Kasumi-1 (cell line): ENCODE measurements at places on chromosomes 11 and 22.

DNA sequence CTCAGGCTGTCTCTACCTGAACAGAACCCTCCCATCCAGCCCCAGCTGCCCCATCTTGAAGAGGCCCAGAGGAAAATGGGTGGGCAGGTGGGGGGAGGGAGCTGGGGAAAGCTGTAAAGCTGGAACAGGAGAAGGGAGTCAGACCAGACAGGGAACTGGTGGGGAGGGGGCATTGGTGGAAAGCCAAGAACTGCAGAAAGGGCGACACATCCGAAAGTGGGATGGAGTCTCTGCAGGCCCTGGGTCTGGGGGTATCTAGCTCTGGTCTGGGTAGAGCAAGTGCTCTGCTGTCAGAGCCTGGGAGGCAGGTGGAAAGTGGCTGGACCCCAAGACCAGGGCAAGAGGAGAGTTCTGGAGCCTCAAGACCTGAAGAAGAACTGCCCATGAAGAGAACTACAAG, 7.7 kb downstream of the TMPRSS13 start:
- DNase-seq: no peak

DNA sequence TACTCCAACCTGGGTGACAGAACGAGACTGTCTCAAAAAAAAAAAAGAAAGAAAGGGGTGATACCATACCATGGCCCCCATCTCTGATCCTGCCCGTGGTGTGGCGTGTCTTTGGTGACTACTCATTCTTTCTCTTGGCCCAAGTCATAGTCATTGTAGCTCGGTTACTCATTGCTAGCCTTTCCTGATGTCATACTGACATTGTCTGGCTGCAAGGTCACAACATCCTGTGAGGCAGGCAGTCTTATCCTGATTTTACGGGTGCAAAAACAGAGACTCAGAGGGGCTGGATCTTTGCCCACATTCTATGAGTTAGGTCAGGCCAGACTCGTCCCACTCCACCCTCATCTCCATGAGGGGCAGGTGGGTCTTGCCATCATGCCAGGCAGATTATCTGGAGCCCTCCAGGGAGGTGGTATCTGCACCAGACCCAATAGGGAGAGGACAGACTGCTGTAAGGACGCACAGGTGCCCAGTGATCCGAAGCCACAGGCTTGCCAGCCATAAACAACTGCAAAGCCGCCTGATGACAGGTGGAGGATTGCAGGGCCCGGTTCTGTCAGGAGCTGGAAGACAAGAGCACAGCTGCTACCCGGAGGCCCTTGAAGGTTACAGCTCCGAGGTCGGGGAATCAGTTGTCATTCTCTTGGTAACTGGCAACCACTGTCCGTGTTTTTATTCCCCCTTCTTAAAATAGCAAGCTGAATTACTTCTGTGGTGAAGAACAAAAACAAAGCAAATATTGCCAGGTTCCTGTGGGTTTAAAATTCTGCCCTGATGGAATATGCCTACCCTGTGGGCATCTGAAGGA, 13.8 kb downstream of the TOM1 start:
- no peak for DNase-seq

GRCh38 chr11:116517584-116517983, 255.2 kb downstream of the BUD13 start:
- no peak for DNase-seq

GRCh38 chr11:65035579-65035978, 5.4 kb upstream of the SAC3D1 start:
- no peak for DNase-seq

- DNase-seq: no peak
These were observed 57.2 kb upstream of the PRDM11 start for GRCh38 chr11:45089251-45089650.

GRCh38 chr11:92967178-92967577, 2.3 kb upstream of the MTNR1B start:
- no peak for DNase-seq

GRCh38 chr22:31122196-31122531, 602 bp upstream of the INPP5J start:
- no peak for DNase-seq

DNA sequence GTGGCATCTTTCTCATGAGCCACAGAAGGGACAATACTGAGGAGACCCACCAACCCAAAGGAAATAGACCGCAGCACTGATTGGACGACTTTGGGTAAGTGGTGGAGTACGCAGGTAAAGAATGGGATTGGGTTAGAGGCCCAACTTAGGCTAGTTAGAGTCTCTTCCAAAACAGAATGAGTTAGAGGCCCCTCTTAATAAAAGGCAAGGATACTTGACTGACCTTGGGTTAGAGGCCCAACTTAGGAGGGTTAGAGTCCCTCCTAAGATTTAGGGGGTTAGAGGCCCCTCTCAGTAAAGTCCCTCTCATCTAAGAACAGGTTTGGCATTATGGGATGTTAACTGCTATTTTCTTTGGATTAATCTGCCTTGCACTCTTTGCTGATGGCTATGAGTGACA, 24.6 kb downstream of the CCKBR start:
- no peak for DNase-seq

DNA sequence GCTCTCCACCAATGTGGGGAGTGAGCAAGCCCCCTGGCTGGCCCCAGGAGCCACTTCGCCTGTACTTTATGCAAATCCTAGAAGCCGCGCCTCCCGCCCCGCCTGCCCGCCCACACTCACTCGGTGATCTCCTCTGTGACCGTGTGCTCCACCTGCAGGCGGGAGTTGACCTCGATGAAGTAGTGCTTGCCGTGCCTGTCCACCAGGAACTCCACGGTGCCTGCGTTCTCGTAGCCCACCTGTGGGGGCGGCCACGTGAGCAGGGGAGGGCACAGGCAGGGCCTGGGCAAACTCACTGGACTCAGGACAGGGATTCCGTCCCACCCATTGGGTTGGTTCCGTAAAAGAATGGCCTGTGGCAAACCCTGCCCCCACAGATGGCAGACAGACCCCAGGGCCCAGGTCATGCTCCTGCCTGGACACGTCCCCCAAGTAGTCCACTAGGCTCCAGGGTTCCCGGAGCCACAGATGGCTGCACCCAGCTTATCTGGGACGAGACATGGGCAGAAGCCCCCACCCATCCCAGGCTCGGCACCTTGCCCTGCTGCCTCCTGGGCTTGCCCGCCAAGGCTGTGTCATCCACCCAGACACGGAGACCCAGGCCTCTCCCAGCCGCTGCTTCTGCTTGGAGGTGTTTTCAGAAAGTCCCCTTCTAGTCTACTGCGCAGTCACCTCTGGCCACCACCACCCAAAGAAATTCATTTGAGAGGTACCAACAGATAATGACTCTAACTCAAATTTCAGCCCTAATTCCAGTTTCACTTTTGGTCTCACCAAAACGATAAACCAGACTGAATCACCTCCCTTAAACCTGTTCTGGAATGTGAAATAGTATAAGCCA, 12.1 kb downstream of the LRFN4 start:
- no peak for DNase-seq

GRCh38 chr11:34192481-34193401, 87.3 kb downstream of the NAT10 start:
- DNase-seq: no peak

- no peak for DNase-seq
These were observed 97.8 kb downstream of the ME3 start for GRCh38 chr11:86574493-86575207.
